ENCODE measurements at places on chromosomes 3 and 15.

- DNase-seq = no peak
Observed at GRCh38 chr3:49461443-49462171, 8.5 kb upstream of the DAG1 start.

GRCh38 chr15:89088605-89089315, 504 bp downstream of the ABHD2 start:
- DNase-seq = no peak

- no peak for DNase-seq
Observed at GRCh38 chr3:103056542-103056941, 621.7 kb downstream of the ZPLD1 start.

DNA sequence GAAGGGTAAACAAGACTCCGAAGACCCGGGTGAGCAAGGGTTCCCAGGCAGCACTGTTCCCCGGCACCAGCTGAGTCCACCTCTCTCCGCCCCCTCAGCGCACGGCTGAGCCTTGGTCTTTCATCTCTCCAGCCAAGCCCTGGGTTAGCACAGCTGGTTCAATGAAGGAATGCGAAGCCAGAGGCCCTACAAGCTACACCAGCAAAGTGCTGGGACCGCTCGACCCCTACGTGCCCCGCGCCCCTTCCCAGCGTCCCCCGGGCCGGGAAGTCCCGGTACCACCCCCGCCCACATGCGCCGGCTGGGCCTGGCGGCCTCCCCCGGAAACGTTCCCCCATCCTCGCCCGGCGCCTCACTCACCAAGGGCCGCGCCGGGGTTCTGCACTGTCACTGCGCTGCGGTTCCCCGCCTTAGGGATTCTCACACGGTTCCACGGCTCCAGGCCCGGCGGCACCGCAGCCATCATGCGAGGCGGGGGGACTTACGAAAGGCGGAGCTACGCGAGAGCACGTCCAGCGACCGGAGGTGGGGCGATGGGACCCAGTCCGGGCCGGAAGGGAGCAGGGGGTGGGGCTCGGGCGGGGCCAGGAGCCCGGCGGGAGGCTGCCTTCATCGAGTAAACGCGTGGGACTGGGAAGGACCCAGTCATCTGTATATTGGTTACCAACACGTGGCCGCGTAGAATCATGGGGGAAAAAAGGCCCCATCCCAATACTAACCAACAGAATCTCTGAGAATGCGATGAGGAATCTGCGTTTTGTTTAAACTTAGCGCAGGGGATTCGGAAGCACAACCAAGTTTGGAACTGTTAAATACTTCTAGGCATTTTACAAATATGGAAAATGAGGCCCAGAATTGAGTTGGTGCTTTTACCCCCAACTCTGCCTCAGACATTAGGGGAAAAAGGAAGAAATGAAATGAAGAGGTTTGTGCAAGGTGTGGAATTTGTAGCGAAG, 28.7 kb downstream of the GTPBP8 start:
- DNase-seq = peak; percentile 68

DNA sequence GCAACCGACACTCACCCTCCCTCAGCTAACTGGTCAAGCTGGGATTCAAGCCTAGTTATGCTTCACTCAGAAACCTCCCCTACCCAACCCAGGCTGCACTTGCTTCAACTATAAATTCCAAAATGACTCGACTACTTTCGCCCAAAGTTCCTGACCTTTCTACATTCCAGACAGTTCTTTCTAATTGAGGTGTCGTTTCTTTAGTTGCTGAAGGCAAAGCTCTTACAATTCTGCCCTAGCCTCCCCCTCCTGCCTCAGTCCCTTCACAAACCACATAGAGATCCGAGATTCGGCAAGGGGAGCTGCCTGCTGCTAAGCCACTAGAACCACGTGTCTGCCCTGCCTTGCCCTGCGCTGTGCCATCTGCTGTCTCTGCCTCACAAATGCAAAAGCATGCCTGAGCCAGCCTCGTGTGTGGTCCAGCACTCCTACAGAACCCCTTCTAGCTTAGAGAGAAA, 74.7 kb upstream of the SH3GL3 start:
- no peak for DNase-seq

GRCh38 chr15:71705151-71705550, 105.2 kb upstream of the NR2E3 start:
- no peak for DNase-seq

DNA sequence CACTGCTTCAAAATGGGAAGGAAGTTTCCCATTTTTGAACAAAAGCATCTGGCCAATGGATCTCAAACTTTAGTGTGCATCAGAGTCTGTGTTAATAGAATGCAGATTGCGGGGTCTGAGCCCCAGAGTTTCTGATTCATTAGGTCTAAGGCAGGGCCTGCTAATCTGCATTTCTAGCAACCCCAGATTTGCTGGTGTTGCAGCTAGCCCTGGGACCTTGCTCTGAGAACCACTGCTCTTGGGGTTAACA, 30.7 kb upstream of the USP3 start:
- no peak for DNase-seq

DNA sequence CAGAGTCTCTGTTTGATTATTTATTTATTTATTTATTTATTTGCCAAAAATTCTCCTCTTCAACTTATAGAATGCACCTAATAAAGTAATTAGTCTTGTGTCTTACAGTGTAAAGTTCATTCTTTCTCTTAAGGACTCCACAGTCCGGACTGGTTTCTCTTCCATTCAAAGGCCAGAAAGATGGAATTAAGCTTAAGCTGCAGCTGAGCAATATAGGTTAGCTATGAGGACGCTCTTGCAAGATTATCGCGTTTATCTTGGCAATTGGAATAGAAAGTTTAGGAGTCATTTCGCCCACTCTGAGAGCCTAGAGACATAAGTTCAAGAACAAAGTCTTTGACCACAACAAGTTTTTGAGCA, 15.0 kb downstream of the TAGLN3 start:
- DNase-seq = no peak

- no peak for DNase-seq
Observed at GRCh38 chr3:50995085-50995824, 320.5 kb downstream of the DOCK3 start.

GRCh38 chr3:131341761-131342160, 39.8 kb upstream of the NUDT16 start:
- no peak for DNase-seq

- DNase-seq = no peak
Observed at GRCh38 chr3:108588601-108589000, 637 bp downstream of the CIP2A start.

- no peak for DNase-seq
Observed at GRCh38 chr3:38739396-38739689, 76.7 kb downstream of the SCN10A start.

DNA sequence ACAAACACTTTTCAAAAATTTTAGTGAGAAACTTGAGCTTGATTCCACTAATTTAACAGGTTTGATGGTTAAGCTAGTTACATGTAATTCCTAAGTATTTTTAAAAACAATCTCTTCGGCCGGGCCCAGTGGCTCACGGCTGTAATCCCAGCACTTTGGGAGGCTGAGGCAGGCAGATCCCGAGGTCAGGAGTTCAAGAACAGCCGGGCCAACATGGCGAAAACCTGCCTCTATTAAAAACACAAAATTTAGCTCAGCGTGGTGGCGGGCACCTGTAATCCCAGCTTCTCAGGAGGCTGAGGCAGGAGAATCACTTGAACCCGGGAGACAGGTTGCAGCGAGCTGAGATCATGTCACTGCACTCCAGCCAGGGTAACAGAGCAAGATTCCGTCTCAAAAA, 25.3 kb downstream of the TRA2B start:
- no peak for DNase-seq

DNA sequence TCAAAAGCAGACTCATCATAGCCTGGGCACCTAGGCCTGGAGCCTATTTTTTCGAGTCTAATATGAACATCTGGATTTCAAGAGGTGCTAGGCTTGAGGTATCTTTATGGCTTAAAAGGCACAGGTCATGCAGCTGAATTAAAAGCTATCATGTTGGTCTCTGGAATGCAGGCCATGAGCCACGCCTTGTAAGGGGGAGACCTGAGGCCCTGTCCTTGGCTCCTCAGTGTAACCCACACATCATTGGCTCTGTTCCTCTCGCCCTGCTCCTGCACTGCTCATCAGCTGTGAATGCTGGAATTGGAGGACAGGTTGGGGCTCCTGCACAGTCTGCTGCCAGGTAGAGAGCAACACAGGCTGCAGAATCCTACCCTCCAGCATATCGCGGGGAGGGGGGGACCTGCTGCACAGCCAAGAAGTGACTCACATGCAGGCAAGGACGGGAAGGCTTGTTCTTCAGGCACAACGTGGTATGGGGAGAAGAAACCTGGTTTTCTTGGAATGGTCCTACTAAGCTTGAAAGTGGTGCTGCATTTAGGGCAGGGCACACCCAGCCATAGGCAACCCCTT, 146.0 kb downstream of the CHST2 start:
- DNase-seq = no peak

- DNase-seq = no peak
Observed at GRCh38 chr3:195080125-195080524, 190.8 kb downstream of the XXYLT1 start.

DNA sequence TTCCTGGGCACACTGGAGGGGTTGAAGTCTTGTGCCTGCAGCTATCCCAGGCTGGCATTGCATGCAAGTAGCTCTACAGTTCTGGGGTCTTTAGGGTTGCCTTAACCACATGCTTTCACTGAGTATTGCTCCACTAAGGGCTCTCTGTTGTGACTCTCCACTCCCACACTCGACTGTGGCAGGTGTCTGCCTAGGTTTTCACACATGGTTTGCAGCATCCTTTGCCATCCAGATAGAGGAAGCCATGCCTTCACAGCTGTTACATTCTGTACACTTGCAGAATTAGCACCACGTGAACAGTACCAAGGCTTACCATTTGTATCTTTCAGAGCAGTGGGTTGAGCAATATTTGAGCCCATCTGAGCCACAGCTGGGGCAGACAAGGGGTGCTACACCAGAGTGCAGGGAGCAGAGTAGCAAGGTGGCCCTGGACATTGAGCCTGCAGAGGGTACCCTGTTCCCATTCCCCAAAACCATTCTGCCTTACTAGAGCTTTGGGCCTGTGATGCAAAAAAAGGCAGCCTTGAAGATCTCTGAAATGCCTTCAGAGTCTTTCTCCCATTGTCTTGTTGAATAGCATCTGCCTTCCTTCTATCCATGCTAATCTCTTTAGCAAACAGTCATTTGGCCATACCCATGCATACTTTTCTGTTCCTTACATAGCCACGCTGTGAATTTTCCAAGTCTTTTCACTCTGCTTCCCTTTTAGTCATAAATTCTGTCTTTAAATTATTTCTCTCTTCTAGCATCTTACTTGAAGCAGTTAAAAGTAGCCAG, 95.2 kb upstream of the PLCL2 start:
- no peak for DNase-seq

DNA sequence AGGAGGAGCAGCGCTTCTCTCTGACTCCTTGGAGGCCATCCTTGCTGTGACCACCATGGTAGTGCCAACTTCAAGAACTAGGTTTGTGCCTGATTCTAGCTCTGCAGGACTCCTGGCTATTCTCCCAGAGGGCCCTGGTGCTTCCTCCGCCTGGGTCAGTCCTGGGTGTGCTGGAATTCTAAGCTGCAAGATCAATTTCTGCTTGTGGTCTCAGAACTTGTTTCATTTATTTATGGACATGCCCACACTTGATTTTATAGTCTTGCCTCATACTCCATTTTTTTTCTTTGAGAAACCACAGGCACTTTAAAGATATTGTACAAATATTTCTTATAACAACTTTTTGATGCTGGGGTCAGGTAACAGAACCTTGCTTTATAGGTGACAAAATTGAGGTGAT, 87.6 kb downstream of the PDCD6IP start:
- no peak for DNase-seq

DNA sequence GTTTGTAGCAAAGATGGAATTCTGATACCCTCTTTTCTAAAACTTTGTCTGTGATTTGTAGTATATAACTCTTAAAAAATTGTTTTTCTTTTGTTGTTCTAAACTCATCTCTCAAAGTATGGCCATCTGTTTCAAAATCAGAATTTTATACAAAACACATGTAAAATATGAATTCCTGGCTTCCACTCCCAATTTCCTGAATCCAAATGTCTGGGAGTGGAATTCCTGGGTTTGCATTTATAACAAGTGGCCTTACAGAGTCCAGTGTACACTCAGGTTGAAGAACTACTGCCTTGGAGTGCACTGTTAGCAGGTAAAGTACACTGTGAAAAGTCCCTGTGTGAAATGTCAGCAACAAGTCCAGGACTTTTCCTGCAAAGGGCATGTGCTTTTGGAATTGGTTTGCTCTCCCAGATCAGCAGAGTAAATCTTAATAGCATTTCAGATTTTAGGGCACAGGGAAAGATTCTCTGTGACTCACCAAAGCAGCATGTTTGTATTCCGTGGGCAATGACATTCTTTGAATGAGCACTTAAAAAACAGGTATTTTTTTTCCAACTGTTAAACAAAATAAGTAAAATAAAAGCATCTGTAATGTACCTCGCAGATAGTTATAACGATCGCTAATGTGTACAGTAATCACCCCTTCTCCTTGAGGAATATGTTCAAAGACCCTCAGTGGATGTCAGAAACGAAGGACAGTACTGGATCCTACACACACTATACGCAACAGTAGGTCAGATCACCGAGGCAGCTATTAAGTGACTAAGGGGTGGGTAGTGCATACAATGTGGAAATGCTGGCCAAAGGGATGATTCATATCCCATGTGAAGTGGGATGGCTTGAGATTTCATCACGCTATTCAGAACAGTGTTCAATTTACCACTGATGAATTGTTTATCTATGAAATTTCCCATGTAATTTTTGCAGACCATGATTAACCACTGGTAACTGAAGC, 2.0 kb upstream of the CLDN16 start:
- no peak for DNase-seq

- no peak for DNase-seq
Observed at GRCh38 chr15:25481208-25481859, 42.5 kb upstream of the UBE3A start.

DNA sequence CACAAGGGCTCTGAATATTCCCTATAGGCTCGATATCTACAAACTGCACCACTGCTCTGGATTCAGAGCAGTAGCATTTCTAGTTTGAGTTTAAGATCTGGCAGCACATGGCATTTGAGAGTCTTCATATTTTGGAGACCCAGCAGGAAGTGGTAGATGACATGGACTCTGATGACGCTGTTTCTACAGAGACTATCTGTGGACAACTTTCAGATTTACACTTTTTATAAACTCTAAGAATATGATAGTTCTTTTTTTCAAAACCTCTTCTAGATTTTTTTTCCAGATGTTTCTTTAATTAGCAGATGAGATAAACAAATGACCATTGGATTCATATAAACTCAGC, 35.8 kb downstream of the ARMC8 start:
- DNase-seq = no peak

GRCh38 chr3:149373235-149374125, 4.0 kb downstream of the TM4SF1 start:
- DNase-seq = no peak

GRCh38 chr3:158403013-158403412, 168.0 kb upstream of the MLF1 start:
- no peak for DNase-seq

GRCh38 chr3:55446850-55447249, 40.3 kb downstream of the WNT5A start:
- no peak for DNase-seq

- DNase-seq = no peak
Observed at GRCh38 chr3:64977308-64978100, 289.7 kb upstream of the ADAMTS9 start.

GRCh38 chr15:31463521-31464102, 137.0 kb downstream of the KLF13 start:
- DNase-seq = no peak

All from stimulated activated CD8-positive, alpha-beta memory T cell treated with anti-CD3 and anti-CD28 coated beads, Interleukin-7, amount 100 ng/mL, for 1 hour (primary cell).